ENCODE measurements at places on chromosomes 7 and 10.

DNA sequence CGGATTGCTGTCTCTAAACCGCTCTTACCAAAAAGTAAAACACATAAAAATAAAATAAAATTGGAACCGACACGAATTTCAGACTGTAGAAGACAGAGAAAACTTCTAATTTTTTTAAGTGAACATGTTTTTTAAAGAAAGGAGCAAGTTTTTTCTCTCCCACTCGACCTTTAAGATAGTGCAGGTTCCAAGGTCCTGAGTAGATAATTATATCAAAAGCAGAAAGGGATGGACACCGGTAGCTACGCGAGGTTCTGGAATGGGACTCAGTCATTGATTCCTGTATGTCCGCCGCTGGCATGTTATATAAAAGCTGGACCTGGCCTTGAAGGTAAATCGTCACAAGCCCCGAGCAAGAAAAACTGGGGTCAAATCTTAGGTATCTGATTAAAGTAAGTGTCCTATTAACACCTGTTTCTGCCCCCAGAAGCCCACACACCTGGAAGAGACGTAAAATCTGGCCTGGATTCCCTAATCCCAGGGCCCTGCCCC is 462 bp upstream of the CISD1 start:
- DNase-seq = no peak

DNA sequence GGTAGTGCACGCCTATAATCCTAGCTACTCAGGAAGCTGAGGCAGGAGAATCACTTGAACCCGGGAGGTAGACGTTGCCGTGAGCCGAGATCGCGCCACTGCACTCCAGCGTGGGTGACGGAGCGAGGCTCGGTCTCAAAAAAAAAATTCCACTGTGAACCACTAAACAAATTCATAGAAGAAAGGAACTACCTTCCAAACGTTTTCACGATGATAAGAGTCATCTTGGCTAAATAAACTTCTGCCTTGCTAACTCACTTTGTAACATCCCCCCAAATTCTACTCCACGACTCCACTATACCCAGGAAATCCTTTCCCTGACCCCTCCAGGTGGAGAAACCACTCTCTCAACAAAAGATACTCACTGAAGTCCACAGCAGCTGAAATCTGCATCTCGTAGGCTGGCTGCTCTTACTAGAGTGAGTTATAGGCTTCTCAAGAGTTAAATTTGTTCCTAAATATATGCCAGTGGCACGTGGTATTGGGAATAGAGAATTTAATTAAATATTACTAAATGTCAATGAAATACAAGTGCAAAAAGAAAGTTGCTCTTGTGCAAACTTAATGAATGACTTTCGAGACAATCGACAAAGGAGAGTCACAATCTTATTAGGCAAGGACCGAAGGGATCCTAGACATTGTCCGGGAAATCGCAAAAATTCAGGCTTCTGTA is 1.6 kb upstream of the GTF2I start:
- DNase-seq = peak; percentile 18

DNA sequence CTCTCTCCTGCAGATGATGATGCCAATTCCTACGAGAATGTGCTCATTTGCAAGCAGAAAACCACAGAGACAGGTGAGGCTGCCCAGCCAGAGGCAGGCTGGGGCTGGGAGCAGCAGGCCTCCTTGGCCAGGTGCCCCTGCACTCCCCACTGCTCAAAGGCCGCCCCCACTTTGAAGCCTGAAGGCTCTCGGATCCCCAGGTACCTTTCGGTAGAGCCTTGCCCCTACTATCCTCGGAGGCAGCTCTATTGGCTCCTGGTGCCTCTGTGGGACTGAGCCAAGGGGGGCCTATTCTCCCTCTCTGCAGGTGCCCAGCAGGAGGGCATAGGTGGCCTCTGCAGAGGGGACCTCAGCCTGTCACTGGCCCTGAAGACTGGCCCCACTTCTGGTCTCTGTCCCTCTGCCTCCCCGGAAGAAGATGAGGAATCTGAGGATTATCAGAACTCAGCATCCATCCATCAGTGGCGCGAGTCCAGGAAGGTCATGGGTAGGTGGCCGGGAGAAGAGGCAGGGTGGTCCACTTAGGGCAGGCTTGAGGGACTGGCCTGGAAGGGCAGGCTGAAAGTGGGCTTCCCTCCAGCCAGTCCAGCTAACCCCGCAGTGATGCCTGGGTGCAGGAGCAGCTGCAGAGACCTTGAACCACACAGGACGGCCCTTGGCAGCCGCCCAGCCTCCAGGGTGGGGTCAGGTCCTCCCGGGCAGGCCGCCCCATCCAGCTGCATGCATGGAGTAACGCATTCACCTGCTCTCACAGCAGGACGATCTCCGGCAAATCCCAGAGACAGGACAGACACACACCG is 14.1 kb downstream of the LAT2 start:
- DNase-seq = no peak

DNA sequence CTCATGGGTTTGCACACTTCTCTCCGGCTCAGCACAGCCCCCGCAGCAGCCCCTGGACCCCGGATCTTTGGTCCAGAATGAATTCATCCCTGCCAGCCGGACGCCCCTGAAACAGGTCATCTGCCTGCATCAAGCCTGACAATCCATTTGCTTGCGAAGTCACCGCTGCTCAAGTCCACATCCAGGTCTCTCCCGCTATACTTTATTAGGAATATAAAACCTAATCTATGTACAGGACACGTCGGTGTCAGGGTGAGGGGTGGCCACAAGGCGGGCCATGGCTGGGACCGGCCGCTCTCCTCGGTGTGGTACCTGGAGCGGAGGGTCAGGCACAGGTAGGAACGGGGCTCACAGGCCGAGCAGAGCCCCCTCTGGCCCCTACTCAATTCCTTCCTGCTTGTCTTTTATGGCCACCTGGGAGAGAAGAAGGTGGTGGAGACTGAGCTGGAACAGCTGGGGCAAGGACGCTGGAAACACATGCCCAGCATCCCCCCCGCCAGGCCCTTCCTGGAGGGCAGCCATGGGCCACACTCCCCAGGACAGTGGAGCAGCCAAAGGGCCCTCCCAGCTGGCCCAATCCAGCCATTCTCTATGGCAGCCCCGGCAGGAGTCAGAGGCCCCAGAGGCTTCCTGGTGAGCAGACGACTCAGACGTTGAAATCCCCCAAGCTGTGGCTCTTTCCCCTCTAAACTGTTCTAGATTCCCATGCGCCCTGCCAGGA is 5.3 kb downstream of the POLR2J start:
- DNase-seq = no peak
